ENCODE measurements at places on chromosomes 5 and 9.
A peak's percentile ranks its signal among the peaks of the same experiment; 100 is the strongest.

DNA sequence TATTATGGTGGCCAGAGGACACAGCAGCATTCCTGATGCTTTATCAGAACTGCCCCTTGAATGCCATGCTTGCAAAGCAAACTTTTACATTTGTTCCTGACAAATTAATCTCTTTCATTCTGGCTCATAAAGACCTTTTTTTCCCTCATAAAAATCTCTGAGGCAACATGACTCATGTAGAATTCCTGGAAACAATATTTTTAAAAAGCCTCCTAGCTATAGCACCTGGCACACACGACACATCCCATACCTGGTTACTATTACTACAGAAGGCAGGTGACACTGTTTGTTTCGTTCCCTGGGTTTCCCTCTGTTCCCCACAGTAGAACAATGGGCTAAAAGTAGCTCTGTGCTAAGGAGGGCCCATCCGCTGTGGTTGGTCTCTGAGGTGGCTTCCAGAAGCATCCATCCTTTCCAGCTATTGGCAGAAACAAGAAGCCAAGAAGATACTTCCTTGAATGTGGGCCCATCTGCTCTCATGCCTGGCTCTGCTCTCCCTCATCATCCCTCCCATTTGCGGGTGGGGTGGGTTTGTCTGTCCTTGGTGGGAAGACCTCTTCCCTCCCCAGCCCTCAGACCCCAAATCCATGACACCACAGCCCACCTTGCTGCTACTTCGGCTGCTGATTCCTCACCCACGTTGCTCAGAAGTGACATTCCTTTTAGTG lies 59.1 kb downstream of the GALNT12 start:
- no peak for DNase-seq

DNA sequence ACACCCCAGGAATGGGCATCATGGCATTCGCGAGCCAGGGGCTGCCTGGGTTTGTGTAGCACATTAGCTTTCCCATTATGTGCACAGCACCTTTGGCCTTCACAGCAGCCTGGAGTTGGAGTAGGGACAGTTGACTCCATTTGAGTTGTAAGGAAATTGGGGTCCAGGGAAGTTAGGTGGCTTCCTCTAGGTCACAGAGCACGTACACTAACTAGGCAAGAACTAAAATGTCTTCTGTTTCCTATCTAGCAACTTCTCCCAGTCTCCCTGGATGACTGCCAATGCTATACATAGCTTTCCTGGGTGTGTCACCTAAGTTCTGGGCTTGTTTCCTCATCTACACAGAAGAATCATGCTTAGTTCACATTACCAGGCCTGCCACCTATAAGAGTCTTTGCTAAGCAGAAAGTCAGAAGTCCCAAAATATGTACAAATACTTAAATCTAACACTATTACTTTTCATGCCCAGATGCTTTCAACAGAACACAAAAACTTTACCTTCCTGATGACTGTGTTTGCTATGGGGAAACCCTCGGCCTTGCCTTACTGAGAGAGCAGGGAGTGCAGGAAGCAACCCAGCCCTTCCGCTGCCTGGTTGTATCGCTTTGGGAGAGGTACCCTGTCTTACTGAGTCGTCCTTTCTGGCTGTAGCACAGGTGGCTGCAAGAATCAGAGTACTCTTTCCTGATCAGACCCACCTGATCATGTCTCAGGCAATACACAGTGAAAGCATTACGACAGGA lies 12.0 kb downstream of the MACROH2A1 start:
- no peak for DNase-seq

DNA sequence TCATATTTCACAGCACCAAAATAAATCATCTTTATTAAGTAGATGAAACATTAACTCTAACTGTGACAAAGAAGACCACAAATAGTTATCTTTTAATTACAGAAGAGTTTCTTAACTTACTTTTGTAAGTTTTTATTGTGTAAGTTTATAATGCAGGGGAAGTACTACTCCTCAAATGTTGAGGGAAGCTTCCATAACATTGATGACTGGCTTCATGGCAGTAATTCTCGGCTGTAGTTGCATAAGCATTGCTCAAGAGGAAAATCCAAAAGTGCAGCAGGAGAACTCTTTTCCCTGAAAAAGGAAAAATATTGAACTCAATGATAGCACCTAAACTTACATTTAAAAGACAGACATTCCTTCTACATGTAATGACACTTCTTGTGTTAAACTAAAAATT lies 4.6 kb downstream of the TSLP start:
- no peak for DNase-seq

DNA sequence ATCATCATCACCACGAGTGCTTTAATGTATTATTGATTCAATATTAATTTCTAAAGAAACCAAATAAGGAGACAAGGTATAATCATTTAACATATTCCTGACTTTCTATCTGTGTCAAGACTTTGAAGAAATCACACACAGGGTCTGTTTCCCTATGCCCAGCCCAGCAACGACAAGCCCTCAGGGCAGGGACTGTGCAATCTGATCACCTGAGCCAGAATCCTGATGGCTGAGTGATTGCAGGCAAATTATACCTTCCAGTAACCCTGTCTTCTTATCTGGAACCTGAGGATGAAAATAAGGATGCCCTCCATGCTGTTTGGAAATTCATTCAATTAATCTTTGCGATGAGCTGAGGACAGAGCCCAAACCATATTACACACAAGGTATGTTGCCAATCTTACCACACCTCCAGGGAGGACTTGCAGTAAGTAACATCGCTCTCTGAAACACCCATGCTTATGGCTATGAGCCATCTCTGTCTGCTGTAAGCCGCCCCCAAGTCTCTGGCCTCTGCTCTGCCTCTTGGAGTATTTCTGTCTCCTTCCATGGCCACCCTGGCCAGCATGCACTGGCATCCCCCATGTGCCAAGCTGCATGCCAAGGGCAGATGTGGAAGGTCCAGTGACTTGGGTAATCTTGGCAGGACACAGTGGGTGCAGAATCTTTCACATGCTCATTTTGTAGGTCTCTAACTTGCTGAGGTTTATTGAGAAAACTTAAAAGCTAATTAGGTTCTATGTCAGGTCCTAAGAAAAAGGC lies 10.6 kb downstream of the TAS2R1 start:
- DNase-seq: no peak

- DNase-seq: no peak
Observed at GRCh38 chr5:41542183-41542582, 31.8 kb upstream of the PLCXD3 start.

DNA sequence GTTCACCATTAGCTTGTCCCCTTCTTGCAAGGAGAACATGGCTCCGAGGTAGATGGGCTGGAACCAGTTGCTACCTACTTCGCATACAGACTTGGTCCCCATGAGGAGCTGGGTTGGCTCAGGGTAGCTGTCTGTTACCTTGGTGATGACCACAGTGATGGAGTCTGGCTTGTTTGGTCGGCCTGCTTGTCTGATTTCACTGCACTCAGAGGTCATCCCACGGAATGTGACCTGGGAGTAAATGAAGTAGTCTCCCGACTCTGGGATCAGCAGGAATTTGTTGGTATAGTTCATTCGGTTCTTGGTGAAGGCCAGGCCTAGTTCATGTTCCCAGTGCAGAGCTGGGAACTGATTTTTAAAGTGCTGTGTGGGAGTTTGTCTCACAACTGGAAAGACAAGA lies 15.3 kb downstream of the TNFSF15 start:
- no peak for DNase-seq

DNA sequence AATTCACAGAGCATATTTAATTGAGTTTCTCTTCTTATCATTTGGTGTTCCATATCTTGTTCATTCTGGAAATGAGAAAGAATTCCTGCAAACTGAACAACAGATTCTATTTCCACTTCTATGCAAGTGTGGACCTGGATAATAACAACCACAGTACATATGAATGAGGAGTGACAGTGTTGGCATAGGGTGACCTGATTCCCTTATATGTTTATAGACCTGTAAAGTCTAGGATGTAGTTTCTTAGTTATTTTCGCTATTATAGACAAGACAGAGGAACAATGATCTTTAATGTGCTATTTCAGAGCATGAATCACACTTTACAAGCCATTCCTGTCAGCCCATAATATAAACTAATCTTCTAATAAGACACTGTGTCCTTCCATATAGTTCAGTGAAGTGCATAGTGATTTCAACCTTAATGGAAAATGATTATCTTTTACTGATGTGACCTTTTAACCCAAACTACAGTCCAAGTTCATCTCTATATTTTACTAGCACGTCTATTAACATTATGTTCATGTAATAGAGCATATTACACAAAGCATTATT lies 88.2 kb upstream of the FAM174A start:
- no peak for DNase-seq

DNA sequence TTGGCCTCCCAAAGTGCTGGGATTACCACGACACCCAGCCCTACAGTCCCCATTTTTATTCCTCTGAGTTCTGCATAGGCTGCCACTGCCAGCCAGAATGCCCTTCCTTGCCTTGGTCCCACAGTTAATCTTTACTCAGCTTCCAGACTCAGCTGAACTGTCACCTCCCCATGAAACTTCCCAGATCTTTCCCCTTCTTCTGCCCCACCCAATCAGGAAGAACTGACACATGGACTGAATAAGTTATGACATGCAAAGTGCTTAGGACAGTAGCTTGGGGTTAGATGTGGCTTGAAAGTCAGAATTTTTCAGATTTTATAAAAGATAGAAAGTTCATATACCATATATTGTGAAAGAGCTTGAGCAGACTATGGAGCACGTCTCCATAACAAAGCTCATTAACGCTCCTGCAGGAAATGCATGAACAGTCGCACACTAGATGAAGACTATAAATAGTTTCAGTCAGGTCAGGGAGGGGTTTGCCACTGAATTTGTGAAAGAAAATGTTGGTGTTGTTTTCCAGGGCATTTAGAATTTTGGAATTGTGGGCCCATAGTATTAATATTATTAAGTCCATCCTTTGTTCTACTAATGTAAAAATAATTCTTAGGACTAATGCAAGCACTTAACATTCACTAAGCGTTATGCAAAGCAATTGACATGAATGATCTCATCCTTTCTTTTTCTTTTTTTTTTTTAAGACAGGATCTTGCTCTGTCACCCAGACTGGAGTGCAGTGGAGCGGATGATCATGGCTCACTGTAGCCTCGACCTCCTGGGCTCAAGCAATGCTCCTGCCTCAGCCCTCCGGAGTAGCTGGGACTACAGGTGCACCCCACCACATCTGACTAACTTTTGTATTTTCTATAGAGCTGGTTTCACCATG lies 36.1 kb upstream of the DENND1A start:
- no peak for DNase-seq

DNA sequence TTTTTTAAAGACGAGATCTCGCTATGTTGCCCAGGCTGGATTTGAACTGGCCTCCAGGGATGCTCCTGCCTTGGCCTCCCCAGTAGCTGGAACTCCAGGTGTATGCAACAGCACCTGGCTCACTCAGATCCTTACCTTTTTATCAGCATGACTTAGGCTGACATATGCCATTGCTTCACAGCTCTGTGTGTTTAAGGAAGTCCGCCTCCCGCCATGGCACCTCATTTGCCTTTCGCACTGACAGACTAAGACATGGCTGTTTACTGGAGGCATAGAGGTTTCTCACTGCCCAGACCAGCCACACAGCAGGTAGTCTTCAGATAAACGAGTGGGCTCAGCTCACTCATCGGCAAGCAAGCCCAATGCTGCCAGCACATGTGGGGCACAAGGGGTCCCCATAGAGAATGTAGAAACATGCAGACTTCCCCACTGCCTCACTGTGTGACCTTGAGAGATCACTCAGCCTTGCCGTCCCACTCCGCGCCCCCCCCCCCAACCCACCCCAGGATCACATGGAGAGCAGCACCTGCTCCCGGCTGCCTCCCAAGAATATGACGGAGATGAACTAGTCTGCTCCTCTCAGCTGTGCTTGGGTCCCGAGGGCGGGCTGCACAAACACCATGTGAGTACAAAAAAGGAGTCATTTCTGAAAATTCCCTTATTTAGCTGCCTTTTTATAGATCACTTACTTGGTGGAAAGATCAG lies 62.8 kb downstream of the DCP2 start:
- DNase-seq: no peak

DNA sequence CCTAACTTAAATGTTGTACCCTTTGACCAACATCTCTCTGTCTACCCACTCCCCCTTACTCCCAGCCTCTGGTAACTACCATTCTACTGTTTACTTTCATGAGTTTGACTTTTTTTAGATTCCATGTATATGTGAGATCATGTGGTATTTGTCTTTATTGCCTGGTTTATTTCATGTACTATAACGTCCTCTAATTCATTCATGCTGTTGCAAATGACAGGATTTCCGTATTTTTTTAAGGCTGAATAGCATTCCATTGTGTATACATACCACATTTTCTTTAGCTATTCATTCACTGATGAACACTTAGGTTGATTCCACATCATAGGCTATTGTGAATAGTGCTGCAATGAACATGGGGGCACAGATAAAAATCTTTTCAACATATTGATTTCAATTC lies 11.8 kb upstream of the NDUFB6 start:
- DNase-seq: no peak

DNA sequence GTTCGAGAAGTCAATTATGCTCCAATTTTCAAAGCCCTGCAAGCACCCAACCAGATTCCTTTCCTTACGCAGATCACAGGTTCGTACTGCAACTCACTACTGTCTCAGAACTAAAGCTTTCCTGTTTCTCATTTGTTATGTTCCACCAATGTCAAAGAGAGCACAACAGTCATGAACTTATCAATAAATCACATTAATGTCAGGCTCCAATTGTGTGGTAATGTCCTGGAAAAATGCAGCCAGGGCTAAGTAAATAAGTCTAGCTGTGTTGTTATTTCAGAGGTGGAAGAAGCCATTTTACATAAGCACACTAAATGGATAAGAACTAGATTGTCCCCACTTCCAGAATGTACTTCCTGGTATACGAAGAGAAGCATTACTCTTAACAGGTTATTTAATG lies 488.6 kb upstream of the PTGER4 start:
- no peak for DNase-seq

GRCh38 chr5:151617841-151618710 lies 26.9 kb upstream of the FAT2 start:
- no peak for DNase-seq

- DNase-seq: no peak
Observed at GRCh38 chr5:32852976-32853375, 141.9 kb downstream of the NPR3 start.

GRCh38 chr9:27766073-27766835 lies 193.0 kb upstream of the C9orf72 start:
- no peak for DNase-seq

DNA sequence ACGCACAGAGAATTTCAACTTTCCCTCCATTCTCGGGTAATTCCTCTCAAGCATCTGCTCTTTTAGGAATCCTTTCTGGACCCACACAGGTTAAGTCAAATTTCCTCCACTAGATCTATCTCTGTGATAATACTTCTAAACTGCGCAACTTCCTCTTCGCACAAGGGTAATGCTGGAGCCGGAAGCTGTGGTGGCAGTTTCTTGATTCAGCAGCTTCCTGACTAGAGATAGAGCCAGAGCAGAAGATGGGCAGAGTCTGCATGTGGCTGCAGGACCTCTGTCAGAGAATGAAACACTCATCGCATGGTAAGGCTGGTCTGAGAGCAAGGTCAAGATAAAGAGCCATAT lies 11.1 kb upstream of the CDC42SE2 start:
- peak; percentile 90 for DNase-seq

DNA sequence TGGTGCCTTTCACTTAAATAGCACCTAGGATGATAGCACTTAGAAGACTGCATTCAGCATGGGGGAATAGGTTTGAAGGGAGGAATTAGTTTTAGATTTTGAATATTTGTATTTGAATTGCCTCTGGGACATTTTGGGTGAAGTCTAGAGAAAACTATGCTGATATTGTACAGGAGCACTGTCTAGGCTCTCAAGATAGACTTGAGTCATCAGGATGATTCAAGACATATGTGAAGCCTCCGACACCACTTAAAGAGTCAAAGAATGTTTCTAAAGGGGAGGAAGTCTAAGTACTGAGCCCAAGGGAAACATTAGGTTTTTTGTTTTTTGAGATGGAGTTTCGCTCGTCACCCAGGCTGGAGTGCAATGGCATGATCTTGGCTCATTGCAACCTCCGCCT lies 63.9 kb upstream of the CCDC180 start:
- DNase-seq: no peak

GRCh38 chr9:4423207-4423610 lies 67.1 kb upstream of the SLC1A1 start:
- no peak for DNase-seq
